SW 1271 (cell line): ENCODE measurements at places on chromosomes 6 and 20.

DNA sequence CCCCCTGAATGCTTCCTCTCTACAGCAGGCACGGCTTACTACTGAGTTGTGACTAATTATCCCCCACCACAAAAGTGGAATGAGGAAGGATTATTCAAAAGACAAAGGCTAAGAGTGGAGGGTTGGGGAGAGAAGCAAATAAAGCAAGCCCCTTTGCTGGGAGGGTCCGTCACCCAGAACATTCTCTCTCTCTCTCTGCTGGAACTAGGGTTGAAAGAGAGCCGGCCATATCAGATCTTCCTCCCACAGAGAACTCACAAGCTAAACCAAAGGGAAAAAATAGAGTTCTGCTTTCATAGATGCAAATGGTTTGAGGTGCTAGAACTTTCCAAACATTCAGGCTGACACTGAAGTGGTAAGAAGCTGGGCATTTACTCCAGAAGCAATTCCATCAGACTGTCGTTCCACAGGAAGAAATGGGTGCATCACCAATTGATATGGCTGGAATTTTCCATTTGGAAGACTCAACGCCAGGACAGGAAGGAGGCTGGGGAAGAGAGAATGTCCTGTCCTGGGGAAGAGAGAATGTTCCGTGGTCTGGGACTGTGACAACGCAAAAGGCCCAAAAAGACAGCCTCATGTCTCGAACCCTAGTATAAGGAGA, 7.9 kb downstream of the ZMYND8 start:
- peak; percentile 26 for DNase-seq

GRCh38 chr6:89723046-89723445, 84.5 kb upstream of the LYRM2 start:
- no peak for DNase-seq

- DNase-seq: no peak
Measured at GRCh38 chr20:26205350-26205749, 508.7 kb upstream of the ZNF337 start.

DNA sequence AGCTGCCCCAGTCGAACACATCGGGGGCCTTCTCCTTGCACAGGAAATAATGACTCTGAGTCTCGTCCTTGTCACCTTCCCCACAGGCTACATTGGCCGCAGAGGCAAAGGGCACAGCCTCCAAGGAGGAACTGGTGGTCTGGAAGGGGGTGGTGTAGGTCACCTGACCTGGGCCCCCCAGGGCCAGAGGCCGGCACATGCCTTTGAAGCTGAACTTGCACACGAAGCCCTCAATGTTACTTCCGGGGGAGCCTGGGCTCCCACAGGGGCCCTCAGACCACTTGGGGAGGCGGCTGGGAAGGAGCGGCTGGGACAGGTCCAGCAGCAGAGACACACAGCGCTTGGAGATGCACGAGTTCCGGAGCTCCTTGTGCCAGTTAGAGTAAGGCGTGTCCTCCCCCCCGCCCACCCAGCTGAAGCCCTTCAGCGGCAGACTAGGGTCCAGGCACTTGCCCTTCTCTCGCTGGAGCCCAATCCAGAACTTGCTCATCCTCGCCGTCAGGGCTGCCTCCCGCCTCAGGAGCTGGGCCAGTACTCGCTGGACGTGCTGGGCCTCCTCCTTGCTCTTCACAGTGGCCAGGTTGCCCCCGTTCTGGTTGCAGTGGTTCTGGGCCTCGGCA, 578 bp downstream of the CD93 start:
- DNase-seq: no peak

- no peak for DNase-seq
Measured at GRCh38 chr20:20273286-20273685, 94.6 kb upstream of the INSM1 start.

- DNase-seq: no peak
Measured at GRCh38 chr6:127946388-127946787, 45.5 kb upstream of the THEMIS start.

- peak; percentile 21 for DNase-seq
Measured at GRCh38 chr6:140774080-140774505, 1358.6 kb upstream of the GJE1 start.

DNA sequence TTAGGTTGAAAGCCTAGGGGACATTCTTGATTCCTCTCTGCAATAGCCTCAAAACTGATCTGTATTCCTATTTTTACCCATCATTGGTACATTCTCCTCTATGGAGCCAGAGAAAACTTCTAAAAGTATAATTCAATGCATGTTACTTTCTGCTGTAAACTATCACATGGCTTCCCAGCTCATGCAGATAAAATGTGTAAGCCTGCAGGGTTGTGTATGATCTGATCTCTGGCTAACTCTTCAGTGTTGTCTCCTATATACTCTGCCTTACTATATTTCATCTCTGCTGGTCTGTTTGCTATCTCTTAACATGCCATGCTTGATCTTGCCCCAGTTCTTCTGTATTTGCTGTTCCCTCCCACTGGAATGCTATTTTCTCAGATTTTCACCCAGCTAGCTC, 323.3 kb upstream of the RSPO3 start:
- no peak for DNase-seq

DNA sequence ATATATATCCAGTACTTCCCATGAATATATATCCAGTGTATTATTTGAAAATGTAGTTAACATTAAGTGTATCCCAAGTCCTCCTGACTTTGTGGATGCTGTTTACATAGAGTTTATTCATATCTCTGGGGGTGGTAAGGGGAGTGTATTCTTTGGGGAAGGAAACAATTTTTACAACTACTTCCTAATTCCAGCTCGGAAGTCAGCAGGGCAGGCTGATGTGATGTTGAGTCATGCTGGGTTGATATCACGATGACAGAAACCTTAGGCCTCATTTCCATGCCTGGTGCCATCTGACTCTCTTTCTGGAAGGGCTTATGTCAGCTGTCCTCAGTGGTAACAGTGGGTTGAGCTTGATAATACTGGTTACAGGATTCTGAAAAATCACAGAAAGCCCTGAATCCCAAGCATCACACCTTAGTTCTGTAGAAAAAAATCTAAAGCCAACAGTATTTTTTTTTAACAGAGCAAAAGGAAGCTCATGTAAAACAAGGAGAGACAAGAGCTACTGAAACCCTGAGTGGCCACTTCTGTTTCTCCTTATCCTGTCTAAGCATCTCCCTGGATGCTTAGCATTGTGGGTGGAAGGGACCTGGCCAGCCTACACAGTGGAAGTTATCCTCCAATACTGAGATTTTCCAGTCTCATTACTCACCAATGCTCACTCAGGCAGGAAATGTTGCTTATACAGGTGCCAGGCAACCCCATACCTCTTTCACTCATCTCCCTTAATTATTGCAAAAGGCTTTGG, 75.2 kb upstream of the IYD start:
- no peak for DNase-seq

DNA sequence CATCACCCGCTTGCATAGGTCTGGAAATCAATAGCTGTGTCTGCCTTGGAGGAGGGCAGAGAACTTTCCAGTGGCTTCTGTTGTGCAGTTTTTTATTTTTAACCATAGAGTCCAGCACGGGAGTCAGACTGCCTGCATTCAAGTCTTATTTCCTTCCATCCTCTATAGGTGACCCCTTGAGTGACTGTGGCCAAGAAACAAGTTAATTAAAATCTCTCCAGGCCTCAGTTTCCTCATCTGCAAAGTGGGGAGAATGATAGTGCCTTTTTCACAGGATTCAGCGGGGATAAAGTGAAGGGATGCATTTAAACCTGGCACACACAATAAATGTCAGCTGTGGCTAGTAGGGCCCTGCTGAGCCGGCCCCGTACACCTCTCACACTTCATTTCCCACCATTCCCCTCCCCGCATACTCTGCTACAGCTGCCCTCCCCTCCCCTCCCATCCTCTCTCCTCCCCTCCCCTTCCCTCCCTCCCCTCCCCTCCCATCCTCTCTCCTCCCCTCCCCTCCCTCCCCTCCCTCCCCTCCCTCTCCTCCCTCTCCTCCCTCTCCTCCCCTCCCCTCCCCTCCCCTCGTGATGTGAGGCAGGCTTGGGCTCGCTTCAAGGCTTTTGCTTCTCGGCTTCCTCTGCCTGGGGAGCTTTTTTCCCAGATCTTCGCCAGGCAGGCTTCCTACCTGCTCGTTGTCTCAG, 150.5 kb downstream of the TFAP2C start:
- no peak for DNase-seq

GRCh38 chr20:21393816-21394519, 3.4 kb downstream of the NKX2-4 start:
- no peak for DNase-seq

DNA sequence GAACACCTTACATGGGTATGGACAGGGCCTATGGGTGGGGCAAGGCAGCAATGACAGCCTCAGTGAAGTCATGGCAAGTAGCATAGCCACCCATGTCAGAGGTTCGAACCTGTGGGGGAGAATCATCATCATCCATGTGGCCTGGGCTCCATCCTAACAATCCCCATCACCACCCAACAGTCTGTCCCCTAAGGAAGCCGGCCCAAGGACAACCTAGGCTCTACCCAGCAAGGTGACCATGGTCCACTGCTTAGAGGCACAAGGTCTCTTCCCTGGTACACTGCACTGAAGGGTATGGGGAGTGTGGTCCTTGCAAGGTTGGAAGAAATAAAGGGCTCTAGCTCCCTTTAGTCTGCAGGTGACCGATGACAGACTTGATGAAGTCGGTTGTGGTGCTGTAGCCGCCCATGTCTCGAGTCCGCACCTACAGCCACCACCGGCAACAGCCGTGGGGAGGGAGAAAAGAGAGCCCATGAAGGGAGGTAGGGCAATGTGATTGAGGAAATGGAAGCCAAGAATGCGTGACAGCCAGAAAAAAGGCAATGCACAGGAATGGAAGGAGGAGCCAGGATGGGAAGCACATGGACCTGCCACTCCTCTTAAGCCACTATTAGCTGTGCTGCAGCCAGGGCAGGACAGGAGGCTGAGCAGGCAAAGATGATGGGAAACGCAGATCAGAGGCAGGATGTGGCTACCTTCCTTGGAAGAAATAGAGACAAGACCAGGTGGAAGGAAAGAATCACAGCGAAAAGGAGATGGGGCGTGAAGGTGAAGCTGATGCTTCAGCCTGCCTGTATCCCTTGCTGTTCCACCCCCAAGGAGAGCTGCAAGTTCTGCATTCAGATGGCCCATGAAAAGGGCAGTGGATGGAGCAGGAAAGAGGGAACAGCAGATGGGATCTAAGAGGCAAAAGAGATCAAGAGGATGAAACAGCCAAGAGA, 5.3 kb downstream of the IDH3B start:
- peak; percentile 32 for DNase-seq

DNA sequence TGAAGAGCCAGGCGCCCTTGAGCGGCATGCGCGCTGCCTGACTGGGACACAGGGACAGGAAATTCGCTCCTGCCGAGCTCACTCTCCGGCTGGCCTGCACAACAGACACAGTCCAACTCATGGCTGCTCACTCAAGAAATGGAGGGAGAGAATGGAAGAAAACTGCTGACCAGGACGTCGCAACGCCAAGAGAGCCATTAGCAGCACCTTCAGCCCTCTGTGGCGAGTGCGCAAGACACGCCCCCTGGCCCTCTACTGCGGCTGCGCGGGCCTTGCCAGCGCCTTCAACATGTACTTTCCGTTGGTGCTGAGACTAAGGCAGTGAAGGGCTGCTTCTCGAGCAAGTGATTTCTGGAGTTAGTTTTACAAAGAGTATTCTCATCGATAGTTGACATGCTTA, 23.3 kb downstream of the TMEM242 start:
- no peak for DNase-seq

DNA sequence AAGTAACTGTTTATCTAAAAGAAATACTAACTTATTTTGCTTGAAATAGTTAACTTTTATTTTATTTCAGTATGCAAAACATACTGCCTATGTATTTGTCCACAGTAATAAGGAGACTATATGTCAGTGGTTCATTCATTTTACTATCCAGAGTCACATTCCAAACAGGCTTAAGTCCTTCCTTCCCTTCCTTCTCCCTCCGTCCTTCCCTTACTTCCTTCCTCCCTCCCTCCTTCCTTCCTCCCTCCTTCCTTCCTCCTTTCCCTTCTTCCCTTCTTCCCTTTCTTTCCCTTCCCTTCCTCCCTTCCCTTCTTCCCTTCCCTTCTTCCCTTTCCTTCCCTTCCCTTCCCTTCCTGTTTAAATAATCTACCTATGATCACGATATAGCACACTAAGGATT, 899.2 kb downstream of the EYS start:
- no peak for DNase-seq

DNA sequence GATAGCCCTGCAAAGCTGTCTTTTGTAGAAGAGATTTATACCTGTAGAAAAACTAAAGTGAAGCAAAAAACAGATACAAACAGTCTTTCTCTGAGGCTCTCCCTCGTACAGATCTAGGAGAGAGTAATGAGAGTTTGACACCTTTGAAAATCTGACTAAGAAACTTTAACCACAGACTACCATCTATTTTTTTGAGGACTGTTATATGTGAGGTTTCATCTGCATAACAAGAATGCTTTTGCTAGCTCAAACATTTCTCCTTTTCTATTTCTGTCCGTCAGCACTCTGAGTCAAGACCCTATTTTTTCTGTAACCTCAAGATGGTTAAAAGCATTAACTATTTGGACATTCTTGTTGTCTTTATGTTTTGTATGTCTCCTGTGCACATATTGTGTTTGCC, 193.0 kb downstream of the BTBD3 start:
- no peak for DNase-seq

DNA sequence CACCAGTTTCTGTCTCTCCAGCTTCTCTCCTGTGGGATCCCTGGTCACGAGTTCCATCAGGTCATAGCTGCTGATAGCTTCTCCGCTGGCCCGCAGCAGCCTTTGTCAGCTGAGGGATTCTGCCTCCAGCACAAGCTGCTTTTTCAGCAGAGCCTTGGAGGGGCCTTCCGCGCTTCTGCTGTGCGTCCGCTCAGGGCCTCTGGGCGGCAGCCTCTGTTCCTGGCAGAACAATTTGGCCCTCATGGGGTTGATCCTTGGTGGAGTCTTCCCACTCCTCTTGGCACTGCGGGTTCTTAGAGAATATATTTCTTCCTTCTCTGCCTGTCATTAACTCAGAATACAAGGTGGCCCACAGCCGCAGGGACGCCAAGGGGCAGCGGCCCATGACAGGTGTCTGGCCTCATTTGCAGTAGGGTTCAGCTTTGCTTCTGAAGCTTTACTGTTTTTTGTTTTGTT, 158.8 kb downstream of the DTNBP1 start:
- DNase-seq: no peak

GRCh38 chr6:2866171-2866846, 24.6 kb upstream of the SERPINB1 start:
- no peak for DNase-seq

GRCh38 chr6:36954262-36954931, at the start of gene PI16:
PI16 (plus strand) TSS chr6:36954738; CDS start chr6:36954761, 23 bp downstream.
- no peak for DNase-seq

DNA sequence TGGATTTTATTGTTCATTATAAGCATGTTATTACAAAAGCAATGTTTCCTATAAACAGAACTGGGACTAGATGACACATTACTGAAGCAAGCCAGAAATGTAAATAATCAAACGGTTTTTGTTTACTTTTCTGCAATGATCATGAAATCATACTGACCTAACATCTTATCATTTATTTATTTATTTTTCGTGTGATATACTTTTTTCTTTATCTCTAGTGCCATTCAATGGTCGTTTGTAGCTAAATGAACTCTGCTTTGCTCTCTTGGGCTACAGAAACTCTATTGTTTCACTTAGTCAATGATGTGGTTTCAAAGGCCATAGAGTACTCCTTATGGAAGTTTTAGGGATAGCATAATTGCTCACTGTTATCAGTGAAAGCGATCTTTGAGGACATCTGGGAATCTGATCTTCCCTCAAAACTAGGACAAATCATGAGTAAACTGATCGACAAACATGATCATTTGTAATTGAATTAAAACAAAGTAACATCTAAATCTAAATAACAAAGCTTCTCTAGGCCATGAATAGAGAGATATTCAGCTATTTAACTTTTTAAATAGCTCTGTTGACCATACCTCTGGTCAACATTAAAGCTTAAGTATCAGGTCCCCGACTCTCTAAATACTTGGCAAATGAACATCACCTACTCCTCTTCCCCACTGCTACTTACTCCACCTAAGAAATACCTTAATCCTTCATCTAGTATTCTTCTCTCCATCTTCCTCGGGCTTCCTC, 933.4 kb downstream of the TFAP2A start:
- peak; percentile 27 for DNase-seq
